ENCODE measurements at places on chromosomes 2 and 18.

- DNase-seq, result peak; percentile 44
Observed at GRCh38 chr2:241272303-241273209, 42.9 kb downstream of the HDLBP start.

DNA sequence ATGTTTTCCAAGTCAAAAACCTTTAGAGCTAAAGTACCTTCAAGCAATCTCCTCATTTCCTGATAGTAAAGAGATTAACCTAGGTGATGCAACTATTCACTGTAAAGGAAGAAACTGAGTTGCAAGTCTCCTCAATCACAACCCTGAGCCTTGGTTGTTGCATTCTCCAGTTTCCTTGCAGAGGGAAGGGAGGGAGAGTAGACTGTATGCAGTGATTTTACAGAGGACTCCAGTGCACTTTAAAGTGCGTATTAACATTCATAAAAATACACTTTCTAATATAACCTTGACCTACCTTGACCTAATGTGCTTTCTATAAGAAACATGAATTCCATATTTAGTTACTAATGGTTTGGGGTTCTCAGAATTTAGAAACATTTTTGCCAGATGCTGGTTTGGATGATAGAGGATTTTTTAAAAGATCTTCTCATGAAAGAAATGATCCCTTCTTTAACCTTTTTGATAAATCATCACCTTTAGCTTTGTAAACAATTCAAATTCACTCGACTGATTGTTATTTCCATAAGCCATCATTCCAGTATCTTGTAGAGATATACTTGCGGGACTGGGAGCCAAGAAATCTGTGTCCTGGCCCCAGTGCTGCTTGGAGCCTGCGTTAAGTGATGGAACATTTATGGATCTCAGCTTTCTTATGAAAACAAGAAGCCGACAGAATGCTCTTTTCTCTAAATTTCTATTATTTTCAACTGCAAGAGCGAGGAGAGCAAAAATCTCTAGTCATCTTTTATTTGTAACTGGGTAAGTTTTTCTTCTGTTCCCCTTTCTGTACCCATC, 228.3 kb downstream of the ZNF521 start:
- DNase-seq, result no peak

GRCh38 chr18:11110509-11110908, 38.9 kb downstream of the PIEZO2 start:
- no peak for DNase-seq

DNA sequence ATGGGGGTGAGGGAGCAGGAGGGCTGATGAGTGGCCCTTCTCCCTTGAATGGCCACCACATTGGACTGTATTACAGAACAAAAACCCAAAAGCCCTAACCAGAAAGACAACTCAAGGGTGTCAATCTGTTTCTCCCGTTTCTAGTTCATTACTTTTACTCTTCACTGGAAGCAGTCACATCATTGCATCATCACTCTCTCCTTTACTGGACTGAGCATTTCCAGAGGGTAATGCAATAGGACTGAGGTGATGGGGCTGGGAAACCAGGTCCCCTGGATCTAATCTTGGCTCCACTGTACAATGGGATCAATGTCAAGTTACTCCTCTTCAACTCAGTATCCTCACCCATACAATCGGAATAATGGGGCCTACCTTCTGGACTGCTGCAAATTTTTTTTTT, 56.1 kb downstream of the BCL2 start:
- no peak for DNase-seq

DNA sequence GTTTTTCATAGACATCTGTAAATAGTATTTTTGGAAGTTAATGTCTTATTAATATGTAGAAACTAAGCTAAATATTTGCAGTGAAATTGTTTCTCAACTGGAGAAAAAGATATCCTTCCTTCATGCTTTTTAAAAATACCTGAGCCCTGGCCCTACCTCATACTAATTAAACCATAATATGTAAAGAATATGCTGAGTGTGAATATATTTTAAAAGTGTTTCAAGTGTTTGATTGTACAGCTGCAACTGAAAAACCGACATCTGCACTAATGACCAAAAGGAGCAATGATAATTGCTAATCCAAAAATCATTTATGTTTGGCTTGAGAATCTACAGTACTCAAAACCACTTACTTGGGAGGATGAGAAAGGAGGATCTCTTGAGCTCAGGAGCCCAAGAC, 156.7 kb downstream of the MBD5 start:
- DNase-seq, result no peak

DNA sequence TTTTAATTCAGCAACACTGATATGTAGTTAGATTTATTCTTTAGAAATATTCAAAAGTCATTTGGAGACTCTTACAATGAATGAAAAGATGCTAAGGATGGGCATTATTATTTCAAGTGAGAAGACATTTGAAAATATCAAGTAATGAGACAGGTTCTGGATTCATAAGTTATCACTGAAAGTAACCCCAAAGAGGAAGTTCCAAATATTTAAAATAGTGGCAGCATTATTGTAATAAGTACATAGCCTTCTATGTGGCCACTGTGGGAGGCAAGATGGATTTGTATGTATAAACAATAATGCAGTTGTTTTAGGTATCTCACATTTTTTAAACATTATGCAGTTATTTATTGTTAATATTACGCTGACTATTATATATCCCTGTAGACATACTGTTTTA, 29.7 kb downstream of the ZC3H6 start:
- no peak for DNase-seq

GRCh38 chr2:25204190-25204838, 35.9 kb upstream of the POMC start:
- DNase-seq, result no peak

- DNase-seq, result no peak
Observed at GRCh38 chr2:158748926-158749590, 46.1 kb upstream of the DAPL1 start.

DNA sequence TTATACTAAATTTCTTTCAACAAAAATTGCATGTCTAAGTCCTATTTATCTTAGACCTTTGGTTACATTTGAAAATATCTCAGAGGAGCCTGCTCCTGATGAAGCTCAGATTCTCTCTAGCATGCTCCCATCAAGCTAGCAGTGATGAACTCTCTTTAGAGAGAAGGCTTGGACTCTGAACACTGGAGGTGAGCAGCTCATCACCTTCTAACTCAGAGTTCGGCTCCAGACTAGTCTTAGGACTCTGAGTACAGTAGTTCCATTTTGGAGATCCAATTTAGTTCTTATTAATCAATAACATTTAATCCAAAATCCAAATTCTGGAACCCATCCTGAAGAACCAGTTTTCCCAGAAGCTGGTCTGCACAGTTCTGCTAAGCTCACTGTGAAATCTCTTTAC, 107.8 kb downstream of the CACNB4 start:
- no peak for DNase-seq

- no peak for DNase-seq
Observed at GRCh38 chr2:129913695-129914495, 65.6 kb upstream of the RAB6C start.

GRCh38 chr2:86254576-86255538, 55.6 kb downstream of the MRPL35 start:
- no peak for DNase-seq

- DNase-seq, result peak; percentile 33
Observed at GRCh38 chr2:46979571-46979979, 64.0 kb upstream of the MCFD2 start.

DNA sequence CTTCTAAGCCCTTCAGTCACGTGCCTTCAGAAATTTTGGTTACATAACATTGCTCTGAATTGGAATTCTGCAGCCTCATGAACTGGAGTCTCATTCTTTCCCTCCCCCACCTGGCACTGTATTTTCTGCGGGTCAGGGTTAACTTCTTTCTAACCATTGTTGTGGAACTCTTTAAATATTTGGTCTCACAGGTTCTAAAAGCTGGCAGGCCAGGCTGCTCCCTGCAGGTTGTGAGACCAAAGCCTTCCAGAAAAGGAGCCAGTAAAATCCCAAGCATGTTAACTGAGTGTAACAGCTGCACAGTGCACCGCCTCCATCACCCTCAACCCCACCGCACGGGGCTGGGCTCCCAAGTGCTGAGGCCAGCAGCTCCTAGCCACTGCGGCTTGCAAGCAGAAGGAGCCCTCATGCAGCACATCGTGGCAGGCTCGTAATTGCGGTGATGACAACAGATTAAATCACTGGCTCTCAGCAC, 174.1 kb upstream of the ALPP start:
- DNase-seq, result no peak

- DNase-seq, result no peak
Observed at GRCh38 chr2:208311954-208312353, 45.9 kb downstream of the PIKFYVE start.

- no peak for DNase-seq
Observed at GRCh38 chr2:37570773-37571586, 100.5 kb downstream of the CDC42EP3 start.

DNA sequence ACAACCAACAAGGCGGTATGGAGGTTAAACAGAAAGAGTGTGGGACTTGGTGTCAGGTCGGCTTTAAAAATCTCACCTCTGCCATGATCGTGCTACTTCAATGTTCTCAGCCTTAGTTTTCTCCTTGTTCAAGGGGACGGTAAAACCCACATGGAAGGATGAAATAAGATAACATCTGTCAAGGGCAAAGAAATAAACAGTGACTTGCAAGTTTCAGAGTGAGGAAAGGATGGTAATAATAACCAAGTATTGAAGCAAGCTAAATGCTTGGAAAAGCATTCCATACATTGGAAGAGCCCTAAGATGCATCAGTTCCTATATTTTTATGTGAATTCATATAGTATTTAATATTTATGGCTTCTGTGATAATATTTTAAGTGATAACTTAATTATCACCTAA, 29.8 kb upstream of the LMAN1 start:
- DNase-seq, result no peak

DNA sequence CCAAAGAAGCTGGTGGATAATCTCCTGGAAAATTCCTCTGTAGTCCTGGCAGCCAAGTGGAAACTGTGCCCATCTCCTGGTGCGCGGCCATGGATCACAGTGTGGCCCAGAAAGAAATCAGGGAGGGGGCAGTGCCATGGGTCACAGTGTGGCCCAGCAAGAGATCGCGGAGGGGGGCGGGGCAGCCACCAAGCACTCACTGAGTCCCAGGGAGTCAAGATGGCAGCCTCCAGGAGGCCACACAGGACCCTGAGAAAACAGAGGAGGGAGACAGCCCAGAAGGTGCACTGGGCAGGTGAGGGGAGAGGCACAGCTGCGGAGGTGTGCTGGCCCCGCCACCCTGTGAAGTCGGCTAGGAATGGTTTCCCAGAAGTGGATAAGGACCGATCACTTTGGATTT, 8.1 kb upstream of the ATP6V1B1 start:
- no peak for DNase-seq

- no peak for DNase-seq
Observed at GRCh38 chr18:57561261-57561660, 25.2 kb downstream of the FECH start.

DNA sequence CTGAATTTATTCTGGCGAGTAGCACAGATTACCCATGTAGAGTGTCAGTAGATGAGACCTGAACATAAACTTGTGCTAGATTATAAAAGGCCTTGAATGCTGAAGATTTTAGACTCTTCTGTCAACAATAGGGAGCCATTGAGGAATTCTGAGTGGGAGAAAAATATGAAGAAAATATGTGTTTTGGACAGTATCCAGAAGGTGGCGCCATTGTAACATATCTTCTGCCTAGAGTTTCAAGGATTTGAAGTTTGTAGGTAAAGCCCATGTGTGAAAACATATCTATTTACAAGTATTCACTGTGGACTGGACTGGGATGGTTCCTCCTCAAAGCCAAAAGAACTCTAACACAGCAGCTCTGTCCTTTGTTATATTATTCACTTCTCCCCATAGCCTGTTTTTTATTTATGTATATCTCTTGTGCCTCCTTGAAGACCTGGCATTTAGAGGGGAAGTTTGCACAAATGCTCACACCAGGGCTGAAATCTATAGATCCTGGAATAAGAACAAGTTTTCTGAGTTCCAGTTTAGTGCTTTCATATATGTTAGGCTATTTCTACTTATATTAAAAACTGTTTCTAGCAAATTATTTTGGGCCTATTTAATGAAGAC, 124.9 kb downstream of the RDH14 start:
- DNase-seq, result peak; percentile 46

DNA sequence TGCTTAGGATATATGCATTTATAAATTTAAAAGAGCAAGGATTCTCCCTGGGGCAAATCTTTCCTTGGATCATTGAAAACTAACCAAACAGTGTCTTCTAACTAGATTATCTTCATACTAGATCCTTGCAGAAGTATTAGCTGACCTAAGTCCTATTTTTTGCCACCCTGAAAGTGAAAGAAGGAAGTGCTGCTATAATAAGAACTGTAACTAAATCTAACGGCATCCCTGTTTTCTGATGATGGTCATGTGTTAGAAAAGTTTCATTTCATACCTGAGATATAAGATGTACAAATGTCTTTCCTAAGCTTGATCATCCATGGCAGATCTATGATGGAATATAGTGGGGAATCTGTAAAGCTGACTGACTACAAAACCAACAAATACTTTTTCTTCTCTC, 102.7 kb downstream of the MAP2 start:
- no peak for DNase-seq

GRCh38 chr2:69509011-69509749, 71.9 kb upstream of the NFU1 start:
- DNase-seq, result no peak

DNA sequence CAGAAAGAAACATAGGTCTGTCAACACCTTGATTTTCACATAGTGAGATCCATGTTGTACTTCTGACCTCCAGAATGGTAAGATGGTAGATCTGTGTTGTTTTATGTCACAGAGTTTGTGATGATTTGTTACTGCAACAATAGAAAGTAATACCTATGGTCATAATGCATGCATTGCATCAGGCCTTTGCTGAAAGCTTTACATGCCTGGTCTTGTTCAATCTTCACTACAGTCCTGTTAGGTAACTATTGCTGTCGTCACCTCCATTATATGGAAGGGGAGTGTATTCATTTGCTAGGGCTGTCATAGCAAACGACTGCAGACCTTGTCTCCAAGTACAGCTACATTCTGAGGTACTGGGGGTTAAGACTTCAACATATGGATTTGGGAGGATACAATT, 243.5 kb downstream of the ANAPC1 start:
- DNase-seq, result no peak

DNA sequence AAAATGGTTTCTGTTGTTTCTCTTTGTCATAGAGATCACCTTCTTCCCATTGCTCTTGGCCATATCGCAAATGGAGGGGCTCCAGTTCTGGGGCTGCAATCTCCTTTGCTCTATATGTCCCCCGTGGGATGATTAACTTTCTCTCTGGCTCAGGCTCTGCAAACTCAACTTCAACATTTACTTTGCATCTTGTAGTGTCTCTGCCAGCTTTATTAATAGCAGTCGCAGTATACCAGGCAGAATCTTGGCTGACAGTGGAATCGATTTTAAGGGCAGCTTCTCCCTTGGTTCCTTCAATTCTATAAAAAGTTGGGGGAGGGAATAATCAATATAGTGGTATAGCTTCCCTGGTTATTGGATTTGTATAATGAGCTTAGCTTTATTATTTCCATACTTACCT, 30.5 kb downstream of the TTN start:
- DNase-seq, result no peak
